ENCODE measurements at places on chromosomes 11 and 22.

GRCh38 chr11:71356280-71356876 lies 91.8 kb downstream of the DHCR7 start:
- no peak for DNase-seq

GRCh38 chr11:134752964-134753770 lies 341.1 kb upstream of the B3GAT1 start:
- no peak for DNase-seq

DNA sequence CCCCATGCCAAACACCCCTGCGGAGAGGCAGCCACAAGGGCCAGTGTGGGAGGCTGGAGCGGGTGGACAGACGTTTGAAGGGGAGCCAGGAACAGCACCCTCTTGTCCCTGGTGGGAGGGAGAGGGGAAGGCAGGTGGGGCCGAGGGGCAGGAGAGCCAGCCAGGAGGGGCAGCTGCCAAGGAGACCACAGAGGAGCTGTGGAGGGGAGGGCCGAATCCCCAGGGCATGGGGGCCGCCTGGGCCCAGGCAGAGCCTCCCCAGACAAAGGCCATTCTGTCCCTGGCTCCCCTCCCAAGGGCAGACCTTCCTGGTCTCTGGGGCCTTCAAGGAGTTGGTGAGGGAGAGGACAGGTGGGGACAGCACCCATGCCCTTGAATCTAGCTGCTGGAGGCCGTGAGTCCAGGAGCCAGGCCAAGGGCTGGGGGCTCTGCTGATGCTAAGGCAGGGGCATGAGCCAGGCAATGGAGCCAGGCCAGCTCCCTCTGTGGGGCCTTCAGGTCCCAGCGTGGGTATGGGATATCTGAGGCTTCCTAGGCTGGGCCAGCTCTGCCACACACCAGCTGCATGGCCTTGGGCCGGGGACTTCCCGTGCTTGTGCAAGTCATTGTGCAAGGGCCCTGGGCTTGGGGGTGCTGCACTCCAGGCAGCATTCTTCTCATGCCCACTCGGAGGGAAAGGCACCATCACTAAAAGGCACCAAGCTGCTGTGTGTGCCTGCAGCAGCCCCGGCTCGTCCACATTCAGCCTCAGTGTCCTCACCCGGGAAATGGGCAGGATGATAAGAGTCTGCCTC lies 11.4 kb downstream of the EMID1 start:
- peak; percentile 15 for DNase-seq

DNA sequence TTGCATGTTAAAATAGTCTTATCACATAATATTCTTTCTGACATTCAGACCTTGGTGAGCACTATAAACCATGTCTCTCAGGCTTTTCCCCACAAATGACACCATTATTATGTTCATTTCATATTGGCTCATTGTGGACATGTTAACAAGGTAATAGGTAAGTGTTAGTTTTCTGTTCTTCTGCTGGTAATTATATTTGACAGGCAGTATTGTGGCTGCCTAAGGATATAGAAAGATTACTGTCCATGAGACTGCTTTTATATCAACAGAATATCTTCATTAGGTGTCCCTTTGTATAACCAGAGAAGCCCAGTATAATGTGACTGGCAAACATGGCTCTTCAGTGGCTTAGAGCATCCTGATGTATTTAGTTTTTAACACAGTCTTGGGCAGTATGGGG lies 590.7 kb downstream of the NELL1 start:
- no peak for DNase-seq

DNA sequence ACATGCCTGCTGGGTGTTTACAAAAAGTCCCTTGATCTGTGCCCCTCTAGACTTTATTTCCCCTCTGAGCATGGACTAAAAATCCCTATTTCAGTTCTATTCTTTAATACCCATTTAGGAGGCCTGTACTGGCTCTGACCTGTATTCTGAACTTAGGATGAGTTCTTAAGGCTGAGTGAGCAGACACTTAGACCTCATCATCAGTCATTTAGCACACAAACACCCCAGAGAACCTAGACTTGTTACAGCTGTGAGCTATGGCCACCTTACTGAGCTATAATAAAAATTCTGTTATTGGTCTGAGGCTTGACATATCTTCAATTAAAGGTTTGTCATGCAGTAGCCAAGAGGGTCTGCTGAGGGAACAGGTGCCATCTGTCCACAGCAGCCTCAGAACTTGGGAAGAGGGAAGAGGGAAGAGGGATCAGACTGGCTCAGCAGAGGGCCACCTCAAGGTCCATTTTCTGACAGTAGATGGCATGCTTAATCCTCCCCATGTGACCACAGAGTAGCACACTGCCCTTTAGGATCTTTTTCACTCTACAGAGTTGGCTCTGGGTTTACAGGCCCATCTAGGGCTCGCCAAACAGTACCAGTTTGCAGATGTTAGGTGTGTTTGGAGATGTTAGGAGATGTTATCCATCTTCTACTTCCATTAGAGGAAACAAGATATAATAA lies 30.2 kb upstream of the RRM1 start:
- no peak for DNase-seq

- no peak for DNase-seq
Measured at GRCh38 chr22:32324505-32325415, 32.9 kb upstream of the RFPL3 start.

DNA sequence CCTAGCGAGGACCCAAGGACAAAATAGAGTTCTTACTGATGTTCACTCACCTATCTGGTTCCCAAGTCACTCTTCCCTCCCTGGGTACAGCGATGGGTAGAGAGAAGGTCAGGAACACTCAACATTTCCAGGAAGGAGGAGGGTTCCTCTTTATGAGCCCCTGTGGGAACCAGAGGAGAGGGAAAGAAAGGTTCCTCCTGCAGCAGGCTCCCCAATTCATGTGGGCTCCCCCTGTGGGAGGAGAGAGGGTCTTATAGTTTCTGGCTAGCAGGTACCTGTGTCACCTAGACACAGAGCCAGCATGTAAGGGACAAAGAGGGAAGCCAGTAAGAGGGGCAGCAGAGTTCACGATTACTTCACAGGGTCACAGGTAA lies 93.5 kb downstream of the DBX1 start:
- DNase-seq: no peak

All from GM12891 (cell line).